ENCODE measurements at places on chromosomes 3 and 15. TPM values are rescaled to one million over a fixed set of nuclear protein-coding genes. Genes with fewer than 3 reads are reported as not detected.

PLSCR5 gene
- total RNA-seq = not detected

CD96 gene
- total RNA-seq = not detected

PIGZ gene
- total RNA-seq = 0.34 TPM

PLSCR2 gene
- total RNA-seq = 0.28 TPM

PLSCR1 gene
- 44.4 TPM for total RNA-seq

CORO2B gene
- total RNA-seq = under 0.01 TPM

SERPINI2 gene
- not detected for total RNA-seq

ATP2B2 gene
- total RNA-seq = not detected

GABRR3 gene
- total RNA-seq = not detected

MYZAP gene
- 1.4 TPM for total RNA-seq

RAB8B gene
- total RNA-seq = 27.3 TPM

ZNF774 gene
- total RNA-seq = 8.5 TPM
